ENCODE measurements at places on chromosomes 11 and 22. TPM values are rescaled to one million over a fixed set of nuclear protein-coding genes. Genes with fewer than 3 reads are reported as not detected.

RPL3 gene
- 2,256 TPM for total RNA-seq

OR8K3 gene
- total RNA-seq = not detected

PDE3B gene
- 23.0 TPM for total RNA-seq

KRTAP5-9 gene
- 0.22 TPM for total RNA-seq

Data from activated T-helper 17 cell treated with anti-CD3 and anti-CD28 coated beads, Interleukin-2, amount 50 U/mL, for 72 hours (primary cell).